ENCODE measurements at places on chromosomes 2 and 18.

DNA sequence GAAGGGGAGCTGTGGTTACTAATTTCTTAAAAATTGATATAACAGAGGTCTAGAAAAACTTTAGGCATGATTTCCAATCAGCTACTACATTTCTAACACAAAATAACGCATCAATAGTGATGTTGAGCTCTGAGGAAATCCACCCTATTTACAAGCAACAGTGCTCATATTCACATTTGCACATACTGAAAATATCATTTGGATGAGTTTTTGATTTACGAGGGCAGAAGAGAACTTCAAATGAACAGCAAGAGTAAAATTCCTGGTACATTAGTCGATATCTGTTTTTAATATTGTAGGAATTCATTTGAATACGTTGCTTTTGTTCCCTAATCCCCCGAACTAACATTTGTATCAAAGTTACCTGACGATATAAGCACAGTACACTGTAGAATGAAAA lies 761.0 kb upstream of the POU3F3 start:
- DNase-seq, result no peak

DNA sequence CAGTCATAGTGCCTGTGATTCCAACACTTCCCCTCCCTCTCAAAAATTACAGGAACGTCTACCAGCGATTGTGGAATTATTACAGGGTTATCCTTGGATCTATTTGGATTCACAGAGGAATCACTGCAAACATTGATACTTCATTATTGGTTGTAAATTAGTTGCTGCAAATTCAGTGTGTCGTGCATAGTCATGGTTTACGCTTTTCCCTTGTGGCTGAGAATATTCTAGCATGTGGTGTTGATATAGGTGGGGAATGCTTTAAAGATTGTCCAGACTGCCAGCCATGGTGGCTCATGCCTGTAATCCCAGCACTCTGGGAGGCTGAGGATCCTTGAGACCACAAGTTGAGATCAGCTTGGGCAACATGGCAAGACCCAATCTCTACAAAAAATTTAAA lies 48.7 kb upstream of the PDK1 start:
- no peak for DNase-seq

- DNase-seq, result no peak
Measured at GRCh38 chr2:112640800-112641675, 4.7 kb upstream of the SLC20A1 start.

DNA sequence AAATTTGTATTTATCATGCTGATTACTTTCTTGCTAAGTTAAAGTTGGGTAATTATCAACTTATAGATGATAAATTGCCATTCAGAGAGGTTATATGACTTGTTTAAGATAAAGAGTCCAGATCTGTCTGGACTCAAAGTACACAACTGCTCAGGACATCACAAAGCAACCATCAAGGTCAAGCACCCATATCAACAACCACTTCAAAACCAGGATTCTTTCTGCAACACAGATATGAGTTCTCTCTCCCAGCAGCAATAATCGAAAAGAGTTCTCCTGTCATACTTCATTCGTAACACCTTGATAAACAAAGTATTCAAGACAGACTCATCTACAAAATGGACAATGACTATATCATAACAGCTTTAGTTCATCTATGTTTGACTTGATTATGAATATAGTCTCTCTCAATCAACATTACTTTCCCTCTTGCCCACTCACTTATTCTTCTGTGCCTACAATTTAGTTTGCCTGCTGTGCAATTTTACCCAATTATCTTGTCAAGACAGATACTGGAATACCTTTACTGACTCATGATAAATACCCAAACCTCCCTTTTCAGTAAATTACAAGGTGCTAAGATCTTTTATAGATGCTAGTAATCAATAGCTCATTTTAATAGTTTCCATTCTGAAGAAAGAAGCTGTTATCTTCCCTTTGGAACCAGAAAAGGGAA lies 281.8 kb downstream of the NBAS start:
- no peak for DNase-seq

DNA sequence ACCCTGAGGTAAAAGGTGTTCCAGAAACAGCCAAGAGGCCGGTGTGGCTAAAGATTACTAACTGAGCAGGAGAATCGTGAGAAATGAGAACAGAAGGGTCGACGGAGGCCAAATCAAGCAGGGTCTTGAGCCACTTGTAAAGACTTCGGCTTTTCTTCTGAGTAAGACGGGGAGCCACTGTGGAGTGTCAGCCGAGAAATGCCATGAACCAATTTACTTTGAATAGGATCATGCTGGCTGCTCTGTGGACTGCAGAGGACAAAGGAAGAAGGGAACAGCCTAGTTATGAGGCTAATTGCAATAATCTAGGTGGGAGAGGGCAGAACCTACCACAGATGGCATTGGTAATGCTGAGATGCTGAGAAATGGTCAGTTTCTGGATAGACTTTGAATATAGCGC lies 16.8 kb downstream of the VIT start:
- no peak for DNase-seq

- no peak for DNase-seq
Measured at GRCh38 chr2:30219886-30220875, 11.2 kb upstream of the LBH start.

DNA sequence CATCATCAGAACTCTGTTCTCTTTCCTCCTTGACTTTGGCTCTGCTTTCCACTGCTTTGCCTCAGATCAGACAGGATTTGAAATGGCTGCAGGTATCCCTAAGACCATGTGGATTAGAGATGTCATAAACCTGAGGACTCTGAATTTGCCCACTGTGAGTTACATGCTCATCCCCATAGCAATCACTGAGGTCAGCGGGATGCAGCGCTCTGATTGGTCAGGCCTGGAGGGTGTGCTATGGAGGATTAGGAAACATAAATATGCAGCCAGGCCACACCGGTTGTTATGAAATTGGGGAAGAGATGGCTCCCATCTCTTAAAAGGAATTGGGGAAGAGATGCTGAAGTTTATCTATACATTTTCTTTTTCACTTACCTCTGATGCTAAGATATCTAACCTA lies 73.7 kb upstream of the DNAJC10 start:
- no peak for DNase-seq

DNA sequence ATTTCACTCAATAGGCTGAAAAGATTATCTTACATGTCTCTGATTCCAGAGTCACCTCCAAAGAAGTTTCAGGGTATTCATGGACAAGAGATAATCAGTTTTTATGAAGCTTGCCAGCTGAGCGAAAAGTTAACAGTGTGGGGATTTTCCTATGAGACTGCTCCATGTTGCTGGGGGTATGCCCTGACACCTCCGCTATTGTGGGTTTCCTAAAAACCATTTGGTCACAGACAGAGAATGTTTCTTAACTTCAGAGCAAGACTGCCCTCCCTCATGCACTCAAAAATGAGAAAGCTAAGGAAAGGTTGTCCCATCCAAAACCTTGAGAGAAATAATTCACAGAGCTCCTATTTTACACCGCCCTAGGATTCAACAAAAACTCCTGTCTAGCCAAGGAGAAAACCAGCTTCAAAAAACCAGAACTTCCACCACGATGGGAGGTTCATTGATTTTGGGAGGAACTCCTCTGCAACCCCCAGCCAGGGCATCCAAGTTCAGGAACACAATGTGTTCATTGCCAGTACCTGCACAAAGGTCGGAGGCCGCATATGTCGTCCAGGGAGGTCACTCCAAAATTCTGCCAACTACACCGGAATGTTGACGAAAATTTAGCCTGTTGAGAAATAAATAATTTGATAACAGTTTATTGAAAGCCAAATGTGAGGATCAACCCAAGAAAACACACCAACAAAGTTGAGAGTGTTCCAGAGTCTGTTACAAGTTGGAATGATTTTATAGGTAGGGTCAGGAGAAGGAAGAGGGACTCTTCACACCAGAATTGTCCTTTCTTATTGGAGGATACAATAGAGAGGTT lies 104.3 kb downstream of the SP100 start:
- DNase-seq, result no peak

DNA sequence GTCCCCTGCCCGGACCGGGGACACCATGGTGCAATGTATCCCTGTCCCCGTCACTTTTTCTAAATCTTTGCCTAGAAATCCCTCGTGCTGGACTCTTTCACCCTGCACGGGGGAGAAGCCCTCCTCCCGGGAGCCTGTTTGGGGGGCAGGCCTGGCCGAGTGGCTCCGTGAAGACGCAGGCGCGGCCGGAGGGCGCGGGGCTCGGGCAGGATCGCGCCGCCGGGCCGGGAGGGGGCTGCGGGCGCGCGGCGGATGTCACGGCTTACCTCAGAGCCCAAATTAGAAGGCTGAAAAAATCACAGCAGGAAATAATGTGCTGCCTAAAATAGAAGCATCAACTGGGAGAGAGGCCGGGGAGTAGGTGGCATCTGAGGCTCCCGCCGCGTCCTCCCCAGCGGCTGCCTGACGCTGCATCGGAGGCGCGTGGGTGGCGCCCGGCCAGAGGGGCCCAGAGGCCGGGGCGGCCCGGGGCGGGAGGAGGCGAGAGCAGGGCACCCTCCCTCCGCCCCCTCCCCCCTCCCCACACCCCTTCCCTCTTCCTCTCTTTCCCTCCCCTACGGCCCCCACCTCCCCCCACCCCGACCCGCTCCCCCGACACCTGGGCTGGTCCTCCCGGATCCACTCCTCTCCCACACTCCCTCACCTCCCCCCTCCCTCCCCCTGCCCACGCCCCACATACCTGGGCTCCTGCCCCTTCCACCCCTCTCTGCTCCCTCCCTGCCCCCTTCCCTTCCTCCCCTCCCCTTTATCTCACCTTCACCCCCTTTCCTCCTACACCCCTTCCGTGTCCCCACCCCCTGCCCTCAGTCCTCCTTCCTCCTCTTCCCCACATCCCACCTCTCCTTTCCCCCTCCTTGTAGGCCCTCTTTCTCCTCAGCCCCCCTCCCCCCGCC lies 51.9 kb downstream of the SLC4A1AP start:
- no peak for DNase-seq

DNA sequence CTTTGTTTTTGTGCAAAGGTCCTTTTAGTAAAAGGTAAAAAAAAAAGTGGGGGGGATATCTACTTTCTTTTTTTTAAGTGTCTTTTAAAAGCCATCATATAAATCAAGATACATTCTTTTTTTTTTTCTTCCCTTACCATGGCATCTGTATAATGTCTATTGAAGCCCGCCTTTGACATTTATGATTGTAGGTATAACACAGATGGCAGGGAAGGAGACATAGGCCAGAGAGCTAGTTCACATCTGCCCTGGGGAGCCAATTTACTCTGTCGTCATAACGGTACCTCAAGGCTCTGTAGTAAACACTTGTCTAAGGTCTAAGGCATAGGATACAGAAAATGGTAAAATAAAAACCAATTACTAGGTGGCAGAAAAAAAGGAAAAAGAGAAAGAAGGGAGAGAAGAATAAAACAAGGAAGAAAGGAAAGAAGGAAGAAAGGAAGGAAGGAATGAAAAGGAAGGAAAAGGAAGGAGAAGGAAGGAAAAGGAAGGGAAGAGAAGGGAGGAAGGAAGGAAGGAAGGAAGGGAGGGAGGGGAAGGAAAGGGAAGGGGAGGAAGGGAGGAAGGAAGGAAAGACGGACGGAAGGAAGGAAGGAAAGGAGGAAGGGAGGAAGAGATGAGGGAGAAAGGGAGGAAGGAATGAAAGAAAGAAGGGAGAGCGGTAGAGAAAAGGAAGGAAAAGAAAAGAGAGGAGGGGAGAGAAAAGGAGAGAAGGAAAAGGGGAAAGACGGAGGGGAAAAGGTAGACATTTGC lies 343.5 kb downstream of the RBM43 start:
- DNase-seq, result no peak

GRCh38 chr2:86254576-86255538 lies 55.6 kb downstream of the MRPL35 start:
- DNase-seq, result no peak

- no peak for DNase-seq
Measured at GRCh38 chr2:174191342-174192074, 56.8 kb downstream of the OLA1 start.

DNA sequence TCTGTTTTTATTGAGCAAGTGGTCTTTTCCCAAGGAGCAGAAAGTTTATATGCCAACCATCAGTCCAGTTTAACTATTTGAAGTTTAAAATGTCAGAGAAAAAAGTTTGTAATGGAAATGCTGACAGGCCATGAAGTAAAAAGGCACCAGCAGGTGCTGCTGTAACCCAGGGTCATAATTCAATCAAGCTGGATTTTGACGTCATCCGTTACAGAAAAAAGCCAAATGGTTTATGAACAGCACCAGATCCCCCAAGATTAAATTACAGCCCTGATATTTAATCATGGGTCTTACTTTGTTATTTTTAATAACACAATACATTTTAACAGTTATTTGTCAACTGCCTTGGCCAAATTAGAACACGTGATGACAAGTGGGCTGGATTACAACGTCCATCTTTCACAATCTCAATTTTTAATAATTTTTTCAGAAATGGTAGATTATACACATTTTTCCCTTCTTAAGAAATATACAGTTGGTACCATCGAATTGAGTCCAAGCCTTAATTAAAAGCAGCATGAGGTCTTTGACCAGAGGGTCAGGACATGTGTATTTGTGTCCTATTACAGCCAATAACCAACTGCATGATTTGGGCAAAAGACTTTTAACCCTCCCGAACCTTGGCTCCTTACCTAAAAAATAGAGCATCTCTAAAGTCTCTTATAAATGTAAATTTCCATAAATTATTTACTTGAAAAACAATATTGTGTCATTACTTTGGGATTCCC lies 10.0 kb downstream of the TCF4 start:
- no peak for DNase-seq

DNA sequence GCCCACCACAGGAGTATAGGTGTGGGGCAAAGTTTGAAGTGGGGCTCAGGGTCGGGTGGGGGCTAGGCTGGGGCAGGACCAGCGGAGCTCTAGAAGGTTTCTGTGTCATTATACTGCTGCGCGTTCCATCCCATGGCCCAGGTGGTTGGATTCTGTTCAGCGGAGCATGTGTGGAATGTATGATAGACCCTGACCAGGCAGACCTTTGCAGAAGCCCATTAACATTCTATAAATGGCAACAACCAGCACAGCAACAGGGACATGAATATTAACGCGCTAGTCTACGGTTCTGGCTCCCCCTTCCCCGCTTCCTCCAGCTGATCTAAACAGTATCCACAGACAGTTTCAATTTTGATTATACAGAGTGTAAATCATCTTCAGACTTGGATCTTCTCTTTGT lies 4.1 kb upstream of the PRKCE start:
- DNase-seq, result no peak

DNA sequence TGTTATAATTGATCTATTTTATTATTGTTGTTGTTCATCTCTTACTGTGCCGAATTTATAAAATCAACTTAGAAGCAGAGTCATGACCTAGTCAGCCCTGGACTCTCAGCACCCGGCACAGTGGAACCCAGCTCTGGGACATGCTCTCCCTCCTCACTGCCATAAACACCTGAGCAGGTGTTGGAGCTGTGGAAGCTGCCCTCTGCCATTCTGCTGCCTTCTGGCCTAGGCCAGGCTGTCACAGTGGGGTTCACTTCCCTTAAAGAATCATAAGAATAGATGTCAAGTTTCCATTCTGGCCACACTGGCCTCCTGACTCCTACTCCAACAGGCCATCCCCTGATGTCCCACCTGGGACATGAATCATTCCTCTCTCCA lies 192.2 kb downstream of the ZFP36L2 start:
- no peak for DNase-seq

- DNase-seq, result no peak
Measured at GRCh38 chr2:26646986-26647672, 6.0 kb upstream of the CIB4 start.

DNA sequence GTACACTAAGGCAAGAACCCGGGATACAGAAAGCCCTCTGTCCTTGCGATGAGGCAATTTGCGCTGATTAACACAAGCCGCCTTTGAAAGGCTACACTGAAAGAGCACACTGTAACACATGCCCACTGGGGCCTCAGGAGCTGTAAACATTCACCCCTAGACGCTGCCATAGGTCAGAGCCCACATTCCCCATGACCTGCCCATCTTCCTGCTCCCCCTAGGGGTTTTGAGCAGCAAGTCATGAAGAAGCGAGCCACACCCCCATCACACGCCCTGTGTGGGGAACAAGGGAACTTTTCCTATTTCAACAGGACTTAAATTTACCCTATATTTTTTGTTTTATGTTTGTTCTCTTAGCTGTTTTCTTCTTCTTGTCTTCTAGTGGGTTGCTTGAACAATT lies 47.8 kb upstream of the SLC4A10 start:
- DNase-seq, result no peak

All from stimulated activated CD8-positive, alpha-beta memory T cell treated with anti-CD3 and anti-CD28 coated beads, Interleukin-4, amount 100 ng/mL, for 1 hour (primary cell).